ENCODE measurements at places on chromosomes 2 and 18.
A peak's percentile ranks its signal among the peaks of the same experiment; 100 is the strongest.

DNA sequence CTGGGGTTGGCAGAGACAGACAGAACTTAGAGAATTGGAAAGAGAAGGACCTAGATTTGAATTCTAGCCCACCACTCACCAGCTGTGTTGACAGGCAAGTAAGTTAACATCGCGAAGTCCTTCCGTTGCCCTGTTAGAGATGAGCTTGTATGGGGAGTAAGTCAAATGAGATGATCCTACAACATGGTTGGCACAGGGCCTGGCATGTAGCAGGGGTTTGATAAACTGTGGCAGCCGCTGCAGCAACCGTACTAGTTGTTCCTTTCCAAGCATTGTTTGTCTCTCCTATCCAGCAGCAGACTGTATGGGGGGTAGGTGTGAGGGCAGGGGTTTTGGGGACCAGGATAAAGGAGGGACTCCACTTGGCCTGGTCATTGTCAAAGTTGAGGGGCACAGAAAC lies 16.0 kb downstream of the TET3 start:
- no peak for DNase-seq

- no peak for DNase-seq
Observed at GRCh38 chr2:85712849-85713612, 18.9 kb downstream of the GNLY start.

GRCh38 chr2:119820275-119820674 lies 60.6 kb downstream of the PTPN4 start:
- DNase-seq: no peak

- no peak for DNase-seq
Observed at GRCh38 chr2:20440001-20440560, 6.8 kb upstream of the RHOB start.

DNA sequence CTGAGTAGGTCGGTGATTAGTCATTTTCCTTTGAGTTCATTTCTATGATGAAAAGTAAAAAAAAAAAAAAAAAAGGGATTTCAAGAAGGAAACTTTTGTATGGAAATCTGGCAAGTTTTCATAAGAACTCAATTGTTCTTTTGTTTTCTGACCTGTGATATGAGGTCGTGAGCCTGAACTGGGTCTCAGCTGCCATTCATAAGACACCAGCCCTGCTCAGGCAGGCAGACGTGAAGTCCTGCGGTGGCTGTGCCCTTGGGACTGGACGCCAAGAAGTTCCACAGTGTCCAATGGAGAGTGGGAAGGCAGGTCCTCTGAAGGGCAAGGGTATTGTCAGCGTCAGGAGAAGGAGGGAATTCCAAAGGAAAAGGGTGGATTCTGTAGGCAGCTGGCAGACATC lies 183.9 kb downstream of the NCK2 start:
- no peak for DNase-seq

DNA sequence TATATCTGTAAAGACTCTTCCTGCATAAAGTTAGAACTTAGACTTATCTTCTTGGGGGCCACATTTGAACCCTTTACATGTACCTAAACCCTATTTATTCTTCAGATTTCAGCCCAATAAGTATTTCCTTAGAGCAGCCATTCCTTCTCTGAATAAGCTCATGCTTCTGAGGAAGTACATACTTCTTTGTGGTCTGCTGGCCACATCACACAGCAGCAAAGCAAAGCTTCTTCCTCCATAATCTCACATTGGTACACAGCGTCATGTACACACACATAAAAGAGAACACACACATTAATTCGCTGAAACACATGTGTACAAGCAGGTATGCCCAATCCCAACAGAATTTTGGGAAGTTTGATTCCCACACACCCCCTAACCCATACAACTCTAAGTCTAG lies 331.0 kb downstream of the CDH2 start:
- DNase-seq: no peak

DNA sequence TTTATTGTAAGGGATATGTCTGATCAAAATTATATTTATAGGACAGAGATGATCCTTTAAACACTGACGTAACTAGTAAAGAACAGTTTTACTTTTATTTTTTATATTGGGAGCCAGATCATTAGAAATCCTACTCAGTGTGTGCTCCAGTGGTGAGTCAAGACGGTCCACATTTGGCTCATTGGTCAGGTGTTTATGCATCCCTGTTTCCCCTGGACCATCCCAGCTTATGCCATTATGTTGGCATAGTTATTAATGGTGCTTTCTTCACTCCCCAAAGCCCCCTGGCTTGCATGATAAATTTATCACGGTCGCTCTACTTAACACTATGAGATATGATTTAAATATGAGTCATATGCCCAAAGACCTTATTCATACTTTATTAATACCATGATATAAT lies 293.4 kb downstream of the XIRP2 start:
- no peak for DNase-seq

- DNase-seq: peak; percentile 18
Observed at GRCh38 chr2:163735685-163736432, at the start of gene FIGN. Gene FIGN, minus strand, starts transcription at chr2:163736008. Its CDS starts 1,081 bp downstream, at chr2:163734927.

- DNase-seq: no peak
Observed at GRCh38 chr2:194559964-194560363, 1097.1 kb upstream of the SLC39A10 start.

- no peak for DNase-seq
Observed at GRCh38 chr18:74291472-74291770, 342 bp downstream of the CYB5A start.

DNA sequence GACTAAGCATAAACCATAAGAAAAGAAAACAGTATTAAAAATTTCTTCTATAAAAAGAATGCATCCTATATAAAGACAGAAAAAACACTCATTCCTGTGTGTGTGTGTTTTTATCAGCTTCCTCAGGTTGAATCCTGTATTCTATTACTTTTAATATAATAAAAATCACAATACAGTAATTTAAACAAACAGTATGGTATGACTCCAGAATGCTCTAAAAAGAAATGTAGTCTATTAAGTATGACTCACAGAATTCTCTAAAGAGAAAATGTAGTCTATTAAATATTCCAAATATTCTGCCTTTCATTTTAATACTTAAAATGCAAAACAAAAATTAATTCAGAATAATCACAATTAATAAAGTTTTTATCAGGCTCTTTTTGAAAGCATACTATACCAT lies 19.8 kb downstream of the CCDC88A start:
- DNase-seq: no peak

- no peak for DNase-seq
Observed at GRCh38 chr18:67159662-67160061, 356.9 kb downstream of the DSEL start.

GRCh38 chr2:217672472-217672871 lies 330.3 kb downstream of the TNS1 start:
- no peak for DNase-seq

DNA sequence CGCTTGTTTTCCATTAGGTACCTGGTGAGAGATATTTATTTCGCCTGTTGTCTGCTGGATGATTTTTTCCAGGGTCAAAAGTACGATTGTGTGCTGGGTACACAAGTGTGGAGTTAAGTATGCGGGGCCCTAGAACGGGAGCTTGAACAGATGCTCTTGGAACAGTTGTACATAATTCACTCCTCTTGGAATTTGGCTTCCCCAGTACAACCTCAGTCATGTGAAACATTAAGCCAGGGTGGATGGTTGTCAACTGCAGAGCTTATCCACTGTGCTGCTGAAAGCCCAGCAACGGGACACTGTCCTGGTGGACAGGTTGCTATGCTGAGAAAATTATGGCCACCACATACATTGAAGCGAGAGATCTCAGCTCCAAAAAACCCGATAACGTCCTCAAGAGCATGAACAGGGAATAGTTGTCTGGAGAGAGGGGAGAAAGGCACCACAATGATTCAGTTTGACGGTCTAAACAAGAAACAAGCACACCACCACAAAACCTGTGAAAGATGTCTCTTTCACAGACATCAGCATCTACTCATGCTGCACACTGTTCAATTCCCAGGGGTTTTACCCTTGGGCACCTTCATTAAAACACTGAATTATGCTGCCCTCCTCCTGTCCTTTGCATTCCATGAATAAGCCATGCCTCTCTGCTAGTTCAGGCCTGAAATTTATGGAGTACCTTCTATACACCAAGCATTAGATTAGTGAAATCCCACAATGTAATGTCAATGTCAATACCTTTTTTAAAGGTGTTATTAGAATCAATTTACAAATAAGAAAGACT lies 176.8 kb upstream of the TRIB2 start:
- DNase-seq: no peak

DNA sequence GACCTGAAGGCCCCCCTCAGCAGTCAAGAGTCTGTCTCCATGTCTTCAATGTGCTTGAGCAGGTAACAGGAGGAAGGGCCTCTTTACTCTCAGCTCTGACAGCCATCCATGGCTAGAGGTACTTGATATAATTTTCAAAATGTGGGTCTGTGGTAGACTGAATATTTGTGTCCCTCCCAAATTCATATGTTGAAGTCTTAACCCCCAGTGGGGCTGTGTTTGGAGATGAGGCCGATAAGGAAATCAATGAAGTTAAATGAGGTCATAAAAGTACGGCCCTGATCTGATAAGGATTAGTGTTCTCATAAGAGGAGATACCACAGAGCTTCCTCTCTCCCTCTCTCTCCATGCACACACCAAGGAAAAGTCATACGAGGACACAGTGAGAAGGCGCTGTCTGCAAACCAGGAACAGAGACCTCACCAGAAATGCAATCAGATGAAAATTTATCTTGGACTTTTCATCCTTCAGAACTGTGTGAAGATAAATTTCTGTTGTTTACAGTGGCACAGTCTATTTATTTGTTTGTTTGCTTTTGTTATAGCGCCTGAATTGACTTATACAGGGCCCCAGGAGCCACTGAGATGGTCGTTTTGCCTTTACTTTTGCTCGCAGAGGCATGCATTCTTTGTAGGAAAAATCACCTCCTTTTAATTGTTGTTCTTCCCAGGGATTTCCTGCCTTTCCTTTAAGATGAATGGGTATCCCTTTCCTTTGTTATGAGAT lies 274.8 kb upstream of the TRIB2 start:
- no peak for DNase-seq

DNA sequence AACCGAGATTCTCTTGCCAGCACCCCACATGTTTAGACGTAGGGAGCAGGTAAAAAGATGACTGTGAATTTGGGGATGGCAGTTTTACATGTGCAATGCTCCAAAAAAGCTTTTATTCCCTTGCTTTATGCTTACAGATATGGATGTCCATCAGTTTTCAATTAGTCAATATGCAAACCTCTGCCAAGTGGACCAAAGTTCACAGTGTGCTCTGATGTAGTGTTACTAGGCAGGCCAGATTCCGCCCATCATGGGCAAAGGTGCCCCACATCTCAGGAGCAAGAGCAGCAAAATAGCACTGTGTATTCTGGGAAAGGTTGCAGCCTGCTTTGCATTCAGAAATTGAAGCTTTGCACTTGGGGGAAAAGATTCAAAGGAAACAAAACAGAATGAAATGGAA lies 329.7 kb upstream of the ZEB2 start:
- DNase-seq: peak; percentile 15

- DNase-seq: no peak
Observed at GRCh38 chr2:95551055-95551568, 40.7 kb upstream of the TRIM43 start.

- no peak for DNase-seq
Observed at GRCh38 chr2:174931724-174932123, 73.5 kb downstream of the CHN1 start.
